ENCODE measurements at places on chromosomes 5 and 9.
A peak's percentile ranks its signal among the peaks of the same experiment; 100 is the strongest.

DNA sequence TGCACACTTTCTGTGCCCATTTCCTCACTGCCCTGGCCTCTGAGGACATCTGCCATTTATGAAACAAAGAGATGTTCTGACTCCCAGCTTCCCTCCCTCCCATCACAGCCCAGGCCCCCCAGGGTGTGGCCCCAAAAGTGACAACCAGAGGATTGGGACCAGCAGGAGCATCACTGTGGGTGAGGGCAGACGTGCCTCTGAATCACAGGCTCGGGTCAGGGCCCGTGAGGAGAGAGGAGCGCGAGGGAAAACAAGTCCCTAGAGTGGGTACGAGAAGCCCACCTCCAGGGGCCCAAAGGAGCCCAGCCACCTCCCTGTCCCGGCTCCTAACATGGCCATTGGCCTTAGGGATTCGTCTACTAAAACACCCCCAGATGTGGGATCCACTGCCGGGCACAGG is 138.0 kb upstream of the FSTL4 start:
- DNase-seq, result no peak

DNA sequence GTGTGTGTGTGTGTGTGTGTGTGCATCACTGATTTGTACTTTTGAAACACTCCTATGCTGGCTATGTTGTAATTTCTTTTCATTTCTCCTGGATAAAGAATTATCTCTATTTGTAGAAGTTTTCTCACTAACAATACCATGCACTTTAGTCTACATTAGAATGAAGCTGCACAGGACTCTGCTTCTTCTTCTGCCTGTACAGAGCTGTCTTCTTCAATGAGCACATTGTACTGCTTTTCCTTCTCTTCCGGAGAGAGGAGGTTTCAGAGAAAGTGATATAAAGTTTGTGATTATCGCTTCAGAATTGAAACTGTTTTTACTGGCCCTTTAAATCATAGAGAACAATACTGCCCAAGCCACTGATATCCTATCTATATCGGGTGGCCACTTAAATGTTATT is 677.0 kb downstream of the NR2F1-AS1 start:
- DNase-seq, result no peak

GRCh38 chr5:98557916-98558315 is 215.5 kb upstream of the RGMB start:
- no peak for DNase-seq

DNA sequence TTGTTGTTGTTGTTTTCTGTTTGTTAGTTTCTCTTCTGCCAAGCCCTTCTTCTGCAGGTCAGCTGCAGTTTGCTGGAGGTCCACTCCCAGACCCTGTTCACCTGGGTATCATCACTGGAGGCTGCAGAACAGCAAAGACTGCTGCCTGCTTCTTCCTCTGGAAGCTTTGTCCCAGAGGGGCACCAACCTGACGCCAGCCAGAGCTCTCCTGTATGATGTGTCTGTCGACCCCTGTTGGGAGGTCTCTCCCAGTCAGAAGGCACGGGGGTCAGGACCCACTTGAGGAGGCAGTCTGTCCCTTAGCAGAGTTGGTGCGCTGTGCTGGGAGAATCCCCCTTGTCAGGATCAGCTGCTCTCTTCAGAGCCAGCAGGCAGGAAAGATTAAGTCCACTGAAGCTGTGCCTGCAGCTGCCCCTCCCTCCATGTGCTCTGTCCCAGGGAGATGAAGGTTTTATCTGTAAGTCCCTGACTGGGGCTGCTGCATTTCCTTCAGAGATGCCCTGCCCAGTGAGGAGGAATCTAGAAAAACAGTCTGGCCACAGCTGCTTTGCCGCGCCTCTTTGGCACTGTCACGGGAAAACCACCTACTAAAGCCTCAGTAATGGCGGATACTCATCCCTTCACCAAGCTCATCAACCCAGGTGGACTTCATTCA is 299.2 kb downstream of the EDIL3 start:
- DNase-seq, result peak; percentile 18

GRCh38 chr5:122009436-122009835 is 47.7 kb downstream of the SRFBP1 start:
- no peak for DNase-seq

- DNase-seq, result no peak
Observed at GRCh38 chr9:111897601-111898137, 1.1 kb downstream of the UGCG start.

GRCh38 chr9:90065851-90066250 is 461.0 kb downstream of the GADD45G start:
- DNase-seq, result no peak

- no peak for DNase-seq
Observed at GRCh38 chr5:145316282-145316681, 518.9 kb downstream of the PRELID2 start.

GRCh38 chr9:126692759-126693427 is 79.2 kb downstream of the LMX1B start:
- DNase-seq, result peak; percentile 19

GRCh38 chr9:76912636-76913275 is 6.8 kb upstream of the PRUNE2 start:
- DNase-seq, result no peak

DNA sequence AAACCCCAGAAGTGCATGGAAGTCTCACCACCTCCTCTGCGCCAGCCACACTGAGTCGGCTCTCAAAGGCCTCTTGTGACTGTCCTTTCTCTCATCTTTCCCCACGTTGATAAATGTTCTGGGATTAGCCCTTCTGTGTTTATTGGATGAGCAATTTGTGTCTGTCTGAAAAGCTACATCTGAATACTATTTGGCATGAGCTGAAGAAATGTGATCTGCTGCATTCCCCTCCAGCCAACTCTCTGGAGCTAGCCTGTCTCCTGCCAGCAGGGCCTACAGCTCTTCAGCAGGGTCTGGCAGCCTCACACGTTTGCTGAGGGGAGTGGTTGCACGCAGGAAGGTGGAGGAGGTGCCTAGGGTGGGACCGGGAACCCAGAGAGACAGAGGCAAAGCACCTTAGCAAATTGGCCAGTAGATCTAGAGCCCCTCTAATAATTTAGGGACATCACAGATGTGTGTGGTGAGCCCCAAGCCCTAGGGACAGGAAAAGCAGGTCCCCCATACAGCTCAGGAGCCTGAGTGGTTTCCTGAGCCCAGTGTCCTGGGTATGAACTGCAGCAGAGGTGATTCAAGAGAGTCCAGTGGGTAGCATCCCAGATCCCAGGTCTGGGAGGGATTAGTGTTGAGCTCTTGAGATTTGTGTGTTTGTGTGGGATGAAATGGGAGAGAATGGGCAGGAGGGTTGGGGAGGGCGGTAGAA is 20.5 kb upstream of the B4GALT1 start:
- peak; percentile 77 for DNase-seq

Measured in left ventricle myocardium superior (tissue), 1 donor.